ENCODE measurements at places on chromosomes 7 and 10. TPM values are rescaled to one million over a fixed set of nuclear protein-coding genes. Genes with fewer than 3 reads are reported as not detected.

The PLPP4 gene
- 2.8 TPM for total RNA-seq

The PARD3 gene
- 96.4 TPM for total RNA-seq

The PPP1R9A gene
- total RNA-seq: 51.3 TPM

The SRGN gene
- total RNA-seq: 83.5 TPM

The FEZF1 gene
- not detected for total RNA-seq

The FAM237B gene
- total RNA-seq: not detected

The HECW1 gene
- 1.5 TPM for total RNA-seq

The LRRC17 gene
- total RNA-seq: 5.5 TPM

The AKR1C1 gene
- total RNA-seq: 14.6 TPM

The ZNRF2 gene
- 22.5 TPM for total RNA-seq

DNA sequence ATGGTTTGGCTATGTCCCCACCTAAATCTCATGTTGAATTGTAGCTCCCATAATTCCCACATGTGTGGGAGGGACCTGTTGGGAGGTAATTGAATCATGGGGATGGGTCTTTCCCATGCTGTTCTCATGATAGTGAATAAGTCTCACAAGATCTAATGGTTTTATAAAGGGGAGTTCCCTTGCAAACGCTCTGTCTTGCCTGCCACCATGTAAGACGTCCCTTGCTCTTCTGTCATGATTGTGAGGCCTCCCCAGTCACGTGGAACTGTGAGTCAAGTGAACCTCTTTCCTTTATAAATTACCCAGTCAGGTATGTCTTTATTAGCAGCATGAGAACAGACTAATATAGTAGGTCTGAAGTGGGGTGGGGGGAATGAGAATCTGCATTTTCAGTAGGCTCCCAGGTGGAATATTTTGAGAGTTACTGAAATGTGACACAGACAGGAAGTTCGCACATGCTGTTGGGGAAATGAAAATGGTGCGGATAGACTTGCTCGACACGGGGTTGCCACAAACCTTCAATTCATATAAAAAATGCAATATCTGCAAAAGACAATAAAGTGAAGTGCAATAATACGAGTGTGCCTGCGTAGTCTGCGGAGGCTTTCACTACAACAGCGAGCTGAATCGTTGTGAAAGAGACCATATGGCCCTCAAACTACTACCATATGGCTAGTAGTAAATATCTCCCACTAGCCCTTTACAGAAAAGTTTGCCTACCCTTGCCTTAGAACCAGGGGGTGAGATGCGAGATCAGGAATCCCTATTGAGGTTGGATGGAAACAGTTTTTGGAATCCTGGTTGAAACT is 166.1 kb downstream of the GRK5 start:
- no peaks in the 10 kb centered on the region for H3K27me3 ChIP-seq
- peaks cover 39% of the 10 kb centered on the region for H3K4me1 ChIP-seq
- no peak overlapping the region for H3K27ac ChIP-seq
- no peaks in the 10 kb centered on the region for H3K36me3 ChIP-seq

DNA sequence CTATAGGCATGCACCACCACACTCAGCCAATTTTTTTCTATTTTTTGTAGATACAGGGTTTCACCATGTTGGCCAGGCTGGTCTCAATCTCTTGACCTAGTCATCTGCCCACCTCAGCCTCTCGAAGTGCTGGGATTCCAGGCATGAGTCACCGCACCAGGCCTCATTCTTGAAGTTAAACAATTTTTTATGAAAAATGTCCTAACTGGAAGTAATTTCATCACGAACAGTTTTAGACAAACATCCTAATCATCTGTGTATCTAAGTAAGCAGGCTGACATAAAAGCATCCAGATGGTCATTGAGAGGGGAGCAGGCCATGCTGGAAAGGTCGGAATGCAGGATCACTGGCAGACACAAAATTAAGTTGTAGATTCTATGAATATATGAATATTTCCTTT is 269.1 kb downstream of the ZMYND11 start:
- peaks cover 3% of the 10 kb centered on the region for H3K4me1 ChIP-seq
- H3K27ac ChIP-seq: no peak overlapping the region
- H3K4me3 ChIP-seq: no peak overlapping the region
- peaks cover 11% of the 10 kb centered on the region for H3K36me3 ChIP-seq

GRCh38 chr10:43863270-43863669 is 214.6 kb upstream of the ZNF32 start:
- no peaks in the 10 kb centered on the region for H3K27me3 ChIP-seq
- H3K4me1 ChIP-seq: peaks cover 43% of the 10 kb centered on the region
- no peak for DNase-seq

DNA sequence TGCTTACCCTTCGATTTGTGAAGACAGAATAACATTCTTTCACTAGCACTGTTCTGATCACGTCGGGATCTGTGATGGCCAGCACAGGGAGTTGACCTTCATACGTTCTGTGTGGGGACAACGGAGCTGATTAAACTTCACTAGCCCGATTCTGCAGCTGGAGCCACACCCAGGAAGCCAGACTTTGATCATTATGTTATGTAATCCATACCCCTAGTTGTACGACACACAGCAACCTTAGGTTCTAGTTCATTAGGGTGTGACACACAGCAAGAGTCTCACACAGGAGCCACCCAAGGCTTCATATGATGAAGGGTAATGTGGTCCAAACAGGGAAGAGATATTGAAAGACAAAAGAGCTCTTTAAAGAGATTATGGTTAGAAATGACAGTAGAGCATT is 7.2 kb downstream of the CYP3A5 start:
- no peak overlapping the region for H3K4me3 ChIP-seq
- no peaks in the 10 kb centered on the region for H3K4me1 ChIP-seq
- no peaks in the 10 kb centered on the region for H3K27me3 ChIP-seq
- H3K27ac ChIP-seq: no peak overlapping the region
- DNase-seq: no peak
- H3K36me3 ChIP-seq: no peaks in the 10 kb centered on the region

GRCh38 chr10:5811387-5811821 is 1.8 kb downstream of the GDI2 start:
- no peaks in the 10 kb centered on the region for H3K27me3 ChIP-seq
- no peaks in the 10 kb centered on the region for H3K36me3 ChIP-seq
- peaks cover 65% of the 10 kb centered on the region for H3K4me1 ChIP-seq
- DNase-seq: no peak
- H3K4me3 ChIP-seq: peak overlapping the region; percentile 96
- no peak overlapping the region for H3K27ac ChIP-seq

DNA sequence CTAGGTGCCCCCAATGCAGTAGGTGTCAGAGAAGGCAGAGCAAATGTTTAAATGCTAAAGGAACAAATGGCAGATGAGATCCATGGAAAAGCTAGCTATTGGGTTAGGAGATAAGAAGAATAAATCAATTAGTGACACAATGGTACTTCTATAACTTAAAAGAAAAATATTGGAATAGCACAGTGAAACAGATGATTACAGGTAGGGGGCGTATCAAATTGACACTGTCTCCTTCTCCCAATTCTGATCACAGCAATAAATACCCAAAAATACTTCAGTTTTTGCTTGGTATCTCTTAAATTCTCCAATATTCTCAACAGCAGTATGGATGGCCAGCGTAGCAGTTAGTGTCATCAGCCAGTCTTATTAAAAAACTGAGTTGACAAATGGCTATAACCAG is 5.2 kb downstream of the FRA10AC1 start:
- no peaks in the 10 kb centered on the region for H3K4me1 ChIP-seq
- no peak overlapping the region for H3K27ac ChIP-seq
- no peaks in the 10 kb centered on the region for H3K27me3 ChIP-seq
- H3K4me3 ChIP-seq: no peak overlapping the region
- H3K36me3 ChIP-seq: peaks cover 10% of the 10 kb centered on the region

DNA sequence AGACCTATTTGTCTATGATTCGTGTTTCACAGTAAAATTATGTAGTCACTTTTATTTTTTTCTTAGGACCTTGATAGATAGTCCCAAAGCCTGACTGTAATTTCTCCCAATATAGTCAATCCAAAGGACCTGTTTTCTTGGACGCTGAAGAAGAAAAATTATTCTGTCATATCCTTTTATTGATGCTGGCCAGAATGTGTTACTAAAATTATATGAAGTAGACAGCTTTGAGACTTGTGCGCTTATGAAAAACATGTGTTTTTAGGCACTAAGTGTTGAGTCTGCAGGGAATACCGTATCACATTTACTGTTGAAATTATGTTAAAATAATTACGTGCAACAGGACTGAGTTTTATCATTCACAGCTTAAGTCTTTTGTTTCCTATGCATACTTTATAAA is 17.9 kb downstream of the TES start:
- H3K4me3 ChIP-seq: no peak overlapping the region
- peak overlapping the region; percentile 96 for H3K27ac ChIP-seq
- no peak for DNase-seq
- H3K27me3 ChIP-seq: no peaks in the 10 kb centered on the region

DNA sequence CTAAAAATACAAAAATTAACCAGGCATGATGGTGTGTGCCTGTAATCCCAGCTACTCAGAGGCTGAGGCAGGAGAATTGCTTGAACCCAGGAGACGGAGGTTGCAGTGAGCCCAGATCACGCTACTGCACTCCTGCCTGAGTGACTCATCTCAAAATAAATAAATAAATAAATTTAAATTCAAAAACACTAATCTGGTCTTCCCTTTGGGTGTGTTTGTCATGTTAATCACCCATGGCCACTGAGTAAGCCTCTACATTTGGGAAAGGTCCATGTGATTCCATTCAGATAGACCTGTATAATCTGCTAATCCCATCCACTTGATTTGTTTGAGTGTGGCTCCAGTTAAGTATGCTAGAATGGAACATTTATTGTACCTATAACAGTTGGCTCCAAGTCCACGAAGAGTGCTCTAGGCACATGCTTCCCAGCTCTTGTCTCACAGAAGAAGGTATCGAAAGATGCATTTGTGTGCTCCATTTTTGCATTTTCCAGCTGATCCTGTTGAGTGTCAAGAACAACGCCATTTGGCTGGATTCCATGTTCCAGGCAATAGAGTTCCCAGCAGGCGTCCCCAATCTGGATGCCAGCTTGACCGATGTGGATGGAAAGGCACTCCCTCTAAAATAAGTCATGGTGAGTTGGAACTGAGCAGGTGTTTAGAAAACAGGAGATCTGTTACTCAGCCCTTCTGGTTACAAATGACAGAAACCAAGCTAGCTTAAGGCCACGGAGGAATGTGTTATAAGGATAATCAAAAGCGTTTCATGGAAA is 4.0 kb downstream of the TUBAL3 start:
- H3K27ac ChIP-seq: no peak overlapping the region
- no peaks in the 10 kb centered on the region for H3K4me1 ChIP-seq
- no peaks in the 10 kb centered on the region for H3K27me3 ChIP-seq

- H3K4me3 ChIP-seq: no peak overlapping the region
- no peaks in the 10 kb centered on the region for H3K36me3 ChIP-seq
- DNase-seq: no peak
- H3K27ac ChIP-seq: no peak overlapping the region
These were observed 116.2 kb downstream of the LRMDA start for GRCh38 chr10:75547391-75548298.

DNA sequence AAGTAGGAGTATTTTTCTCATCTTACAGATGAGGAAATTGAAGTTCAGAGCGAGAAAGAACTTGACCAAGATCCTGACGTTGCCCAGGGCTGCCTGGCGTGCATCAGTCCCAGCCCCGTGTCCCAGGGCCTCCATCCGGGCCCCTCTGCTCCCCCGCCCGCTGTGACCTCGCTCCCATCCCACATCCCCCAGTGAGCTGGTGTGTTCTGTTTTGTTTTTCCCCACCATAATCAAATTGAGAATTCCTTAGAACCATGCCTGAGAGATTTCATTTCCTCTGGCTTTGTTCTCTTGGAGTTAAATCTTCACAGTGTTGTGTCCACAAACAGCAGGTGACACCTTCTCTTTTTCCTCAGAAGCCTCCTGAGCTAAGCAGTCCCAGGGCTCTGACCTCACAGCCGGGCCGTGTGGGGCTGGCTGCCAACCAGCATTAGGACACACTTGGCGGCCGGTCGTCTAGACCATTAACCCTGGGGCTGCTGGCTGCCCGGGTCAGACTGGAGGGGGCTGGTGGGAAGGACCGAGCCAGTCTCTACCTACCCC is 44.3 kb downstream of the PFKP start:
- H3K27me3 ChIP-seq: no peaks in the 10 kb centered on the region
- H3K4me1 ChIP-seq: no peaks in the 10 kb centered on the region
- H3K36me3 ChIP-seq: no peaks in the 10 kb centered on the region
- H3K4me3 ChIP-seq: no peak overlapping the region
- no peak for DNase-seq

DNA sequence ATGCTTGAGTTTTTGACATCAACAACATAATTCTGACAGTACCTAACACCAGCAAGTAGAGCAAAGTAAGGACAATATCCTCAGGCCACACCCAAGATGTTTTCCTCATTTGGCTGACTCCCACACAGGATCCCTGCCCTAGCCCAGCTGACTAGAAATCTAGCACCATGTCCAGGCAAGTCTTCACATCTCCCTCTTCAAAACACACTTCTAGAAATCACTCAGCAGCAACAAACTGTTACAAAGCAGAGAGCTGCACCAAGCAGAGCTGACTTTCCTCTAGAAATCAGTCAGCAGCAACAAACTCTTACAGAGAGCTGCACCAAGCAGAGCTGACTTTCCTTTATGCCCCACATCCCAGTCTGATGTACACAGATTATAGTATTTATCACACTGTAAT is 7.7 kb downstream of the TMEM168 start:
- no peak overlapping the region for H3K4me3 ChIP-seq
- H3K4me1 ChIP-seq: peaks cover 4% of the 10 kb centered on the region
- no peaks in the 10 kb centered on the region for H3K27me3 ChIP-seq

GRCh38 chr7:155709453-155709852 is 65.0 kb downstream of the RBM33 start:
- no peak for DNase-seq
- peaks cover 16% of the 10 kb centered on the region for H3K36me3 ChIP-seq
- no peaks in the 10 kb centered on the region for H3K4me1 ChIP-seq
- H3K27me3 ChIP-seq: no peaks in the 10 kb centered on the region
- H3K4me3 ChIP-seq: no peak overlapping the region

DNA sequence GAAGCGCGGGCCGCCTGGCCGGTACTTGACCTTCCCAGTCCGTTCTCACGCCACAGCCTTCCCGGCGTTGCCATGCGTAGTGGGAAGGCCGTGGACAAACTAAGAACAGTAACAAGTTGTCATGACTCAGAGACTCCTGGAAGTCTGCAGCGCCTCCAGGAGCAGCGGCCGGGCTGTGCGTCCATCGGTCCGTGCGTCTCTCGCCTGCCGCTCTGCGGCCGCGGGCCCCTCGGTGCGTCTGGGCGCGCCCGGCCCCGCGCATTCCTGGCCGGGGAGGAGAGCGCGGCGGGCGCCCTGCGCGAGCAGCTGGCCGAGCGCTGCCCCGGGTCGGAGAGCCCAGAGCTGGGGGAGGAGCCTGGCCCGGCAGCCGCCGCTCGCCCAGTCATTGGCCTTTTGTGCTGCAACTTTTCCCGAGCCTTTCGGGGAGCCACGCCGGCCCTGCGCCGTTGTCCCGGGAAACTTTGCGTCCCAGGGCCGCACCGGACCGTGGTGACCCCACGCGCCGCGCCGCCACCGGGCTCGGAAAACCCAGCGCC is 123.7 kb downstream of the TACC2 start:
- peak overlapping the region; percentile 91 for H3K4me3 ChIP-seq
- H3K27me3 ChIP-seq: no peaks in the 10 kb centered on the region
- H3K36me3 ChIP-seq: no peaks in the 10 kb centered on the region
- peak overlapping the region; percentile 99 for H3K27ac ChIP-seq

- no peak overlapping the region for H3K4me3 ChIP-seq
- DNase-seq: no peak
- no peak overlapping the region for H3K27ac ChIP-seq
- no peaks in the 10 kb centered on the region for H3K4me1 ChIP-seq
- H3K36me3 ChIP-seq: no peaks in the 10 kb centered on the region
These were observed 113.4 kb downstream of the POU6F2 start for GRCh38 chr7:39091145-39091544.
